ENCODE measurements at places on chromosomes 3 and 15.

GRCh38 chr15:64536244-64536836 is 76.0 kb downstream of the ZNF609 start:
- DNase-seq, result peak; percentile 81

- no peak for DNase-seq
These were observed 97.1 kb upstream of the CHL1 start for GRCh38 chr3:99506-99905.

GRCh38 chr3:155714295-155714718 is 30.6 kb downstream of the PLCH1 start:
- no peak for DNase-seq

- DNase-seq, result no peak
These were observed 242.0 kb downstream of the TUSC7 start for GRCh38 chr3:116951610-116952009.

DNA sequence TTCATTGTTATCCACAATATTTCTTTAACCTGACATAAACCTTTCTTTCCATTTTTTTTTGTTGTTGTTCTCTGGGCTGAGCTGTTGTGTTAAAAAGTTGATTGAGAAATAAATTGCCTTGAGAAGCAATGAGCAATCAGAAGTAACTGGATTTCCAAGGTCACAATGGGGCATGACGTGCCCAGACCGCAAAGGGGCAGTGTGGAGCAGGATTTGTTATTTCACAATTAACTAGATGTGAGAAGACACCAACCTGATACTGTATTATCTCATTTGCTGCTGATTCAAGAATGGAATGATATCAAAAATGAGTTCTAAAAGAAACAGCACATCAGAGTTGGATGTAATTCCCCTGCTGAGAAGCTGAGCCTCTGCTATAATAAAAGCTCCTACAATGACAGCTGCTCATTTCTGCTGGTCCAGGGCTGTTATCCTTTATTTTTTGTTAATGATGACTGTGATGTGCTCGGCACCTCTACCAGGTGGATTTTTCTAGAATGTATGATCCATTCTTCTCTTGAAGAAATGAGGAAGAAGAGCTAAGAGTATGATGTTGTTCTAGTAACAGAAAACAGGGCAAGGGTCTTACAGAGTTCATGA is 28.1 kb downstream of the CPNE4 start:
- DNase-seq, result peak; percentile 26

DNA sequence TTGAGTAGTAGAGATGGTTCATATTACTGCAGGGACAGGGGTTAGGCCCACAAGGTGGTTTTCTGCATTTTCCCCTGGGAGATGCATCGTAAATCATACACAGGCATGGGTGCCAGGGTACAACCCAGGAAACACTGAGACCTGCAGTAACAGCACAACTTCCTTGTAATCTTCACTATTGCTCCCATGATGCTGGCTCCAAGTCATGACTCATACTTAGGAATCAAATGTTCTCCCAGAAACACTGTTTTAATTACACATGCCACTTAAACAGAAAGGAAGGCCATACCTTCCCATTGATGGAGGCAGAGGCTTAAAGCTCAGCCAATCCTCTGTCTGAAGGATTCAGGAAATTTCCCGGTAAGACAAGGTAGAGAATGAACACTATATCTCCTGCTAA is 106.5 kb downstream of the ERC2 start:
- DNase-seq, result peak; percentile 4

GRCh38 chr3:61452535-61453090 is 108.8 kb upstream of the PTPRG start:
- peak; percentile 84 for DNase-seq

DNA sequence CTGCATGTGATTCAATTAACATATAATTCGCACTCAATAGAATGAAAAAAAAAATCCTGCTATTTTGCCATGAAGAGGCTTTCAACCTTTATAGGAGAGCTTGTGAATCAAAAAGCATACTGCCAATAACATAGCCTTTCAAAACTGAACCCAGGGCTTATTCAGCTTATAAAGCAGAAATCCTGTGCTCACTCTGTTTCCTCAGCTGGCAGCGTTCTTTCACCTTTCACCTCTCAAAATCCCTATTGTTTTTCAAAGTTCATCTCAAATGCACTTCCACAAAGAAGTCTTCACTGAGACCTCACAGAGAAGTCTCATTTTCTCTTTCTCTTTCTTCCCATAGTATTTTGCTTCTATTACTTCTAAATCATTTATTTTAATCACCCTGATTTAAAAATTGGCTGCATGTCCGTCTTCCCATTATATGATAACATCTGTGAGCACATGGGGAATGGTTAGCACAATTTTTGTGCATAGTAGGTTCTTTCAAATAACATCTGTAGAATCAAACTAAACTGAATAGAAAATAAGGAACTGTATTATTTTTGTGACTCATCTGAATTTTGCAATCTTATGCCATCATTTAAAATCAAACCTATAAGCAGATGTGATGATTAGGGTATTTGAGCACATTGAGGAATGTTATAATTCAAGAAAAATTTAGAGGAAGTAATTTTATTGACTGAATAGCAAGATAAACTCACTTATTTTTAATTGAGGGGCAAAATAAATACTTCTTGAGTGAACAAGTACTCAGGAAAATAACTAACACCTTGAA is 373.4 kb downstream of the NLGN1 start:
- peak; percentile 18 for DNase-seq

DNA sequence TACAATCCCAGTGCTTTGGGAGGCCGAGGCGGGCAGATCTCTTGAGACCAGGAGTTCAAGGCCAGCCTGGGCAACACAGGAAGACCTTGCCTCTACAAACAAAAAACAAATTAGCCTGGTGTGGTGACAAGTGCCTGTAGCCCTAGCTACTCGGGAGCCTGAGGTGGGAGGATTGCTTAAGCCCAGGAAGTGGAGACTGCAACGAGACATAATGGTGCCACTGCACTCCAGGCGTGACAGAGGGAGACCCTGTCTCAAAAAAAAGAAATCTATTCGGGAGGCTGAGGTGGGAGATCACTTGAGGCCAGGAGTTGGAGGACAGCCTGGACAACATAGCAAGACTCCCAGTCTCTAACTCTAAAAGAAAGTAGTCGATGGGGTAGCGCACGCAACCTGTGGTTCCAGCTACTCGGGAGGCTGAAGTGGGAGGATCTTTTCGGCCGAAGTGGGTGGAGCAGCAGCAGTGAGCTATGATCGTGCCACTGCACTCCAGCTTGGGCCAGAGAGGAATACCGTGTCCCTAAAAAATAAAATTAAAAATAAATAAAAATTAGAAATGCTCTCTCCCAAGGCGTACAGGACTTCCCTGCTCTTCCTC is 775 bp downstream of the C3orf33 start:
- DNase-seq, result peak; percentile 13

DNA sequence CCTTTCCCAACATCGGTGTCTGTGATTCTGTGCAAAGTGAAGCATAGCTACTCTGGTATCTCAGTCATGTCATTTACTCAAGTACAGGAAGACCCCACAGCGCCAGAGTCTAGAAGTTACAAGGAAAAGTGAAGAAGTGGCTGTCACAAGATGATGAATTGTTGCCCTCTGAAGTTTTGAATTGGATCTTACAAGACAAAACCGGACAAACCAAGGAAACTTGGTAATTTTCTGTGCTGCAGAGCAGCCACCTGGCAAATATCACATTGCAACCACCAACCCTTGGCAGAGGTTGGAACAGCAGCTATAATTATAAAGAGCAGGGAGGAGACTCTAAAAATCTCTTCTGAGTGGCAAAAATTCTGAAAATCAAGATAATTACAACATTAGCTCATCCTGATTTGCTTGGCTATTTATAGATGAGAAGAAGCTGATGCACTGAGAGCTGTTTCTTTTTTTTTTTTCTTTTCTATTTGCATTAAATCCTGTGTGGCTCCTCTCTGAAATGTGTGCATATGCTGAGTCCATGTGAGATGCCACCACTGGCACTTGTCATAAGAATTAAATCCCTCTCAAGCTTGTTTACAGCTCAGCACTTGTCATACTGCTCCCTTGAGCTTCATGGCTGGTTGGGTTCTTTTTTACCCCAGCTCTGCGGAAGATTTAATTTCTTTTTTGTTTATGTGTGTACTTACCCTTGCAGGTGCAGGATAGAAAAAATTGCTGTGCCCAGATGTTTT is 68.0 kb upstream of the MNS1 start:
- DNase-seq, result no peak

GRCh38 chr3:30770387-30770786 is 124.1 kb downstream of the GADL1 start:
- peak; percentile 86 for DNase-seq

- peak; percentile 99 for DNase-seq
These were observed 440.7 kb upstream of the THBS1 start for GRCh38 chr15:39140060-39140604.

DNA sequence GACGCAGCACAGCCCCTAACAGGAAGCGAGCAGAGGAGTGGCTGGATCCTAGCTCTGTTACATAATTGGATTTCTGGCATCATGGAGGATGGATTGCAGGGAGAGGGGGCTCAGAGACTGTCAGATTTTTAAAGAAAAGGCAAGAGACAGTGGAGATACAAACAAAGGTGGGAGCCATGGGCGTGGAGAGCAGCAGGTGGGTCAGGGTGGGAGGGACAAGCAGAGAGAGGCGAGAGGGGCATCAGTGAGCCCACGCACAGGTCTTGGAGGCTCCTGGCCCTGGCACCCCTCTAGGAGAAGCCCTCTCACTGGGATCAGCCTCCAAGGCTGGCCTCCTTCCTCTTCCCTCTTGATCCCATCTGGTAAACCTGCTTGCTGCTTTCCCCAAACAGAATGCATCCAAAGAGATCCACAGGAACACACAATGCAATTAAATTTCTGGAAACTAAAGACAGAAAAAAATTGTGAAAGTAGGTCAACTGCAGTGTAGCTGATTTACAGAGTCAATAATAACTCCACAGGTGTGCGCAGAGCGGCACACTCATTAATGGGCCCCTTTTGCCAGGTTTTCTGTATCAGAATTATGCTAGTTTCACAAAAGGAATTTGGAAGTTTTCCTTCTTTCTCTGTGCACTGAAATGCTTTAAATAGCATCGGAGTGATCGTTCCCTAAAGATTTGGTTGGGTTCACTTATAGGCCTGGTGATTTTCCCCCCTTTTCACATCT is 66.1 kb downstream of the LSM3 start:
- DNase-seq, result no peak

GRCh38 chr3:127899766-127900165 is 15.3 kb upstream of the KBTBD12 start:
- no peak for DNase-seq
